Non-pigmented ciliary epithelial cell (primary cell): ENCODE measurements at places on chromosomes 4 and X.

GRCh38 chr4:139624441-139625092, 41.1 kb upstream of the MGST2 start:
- no peak for DNase-seq

DNA sequence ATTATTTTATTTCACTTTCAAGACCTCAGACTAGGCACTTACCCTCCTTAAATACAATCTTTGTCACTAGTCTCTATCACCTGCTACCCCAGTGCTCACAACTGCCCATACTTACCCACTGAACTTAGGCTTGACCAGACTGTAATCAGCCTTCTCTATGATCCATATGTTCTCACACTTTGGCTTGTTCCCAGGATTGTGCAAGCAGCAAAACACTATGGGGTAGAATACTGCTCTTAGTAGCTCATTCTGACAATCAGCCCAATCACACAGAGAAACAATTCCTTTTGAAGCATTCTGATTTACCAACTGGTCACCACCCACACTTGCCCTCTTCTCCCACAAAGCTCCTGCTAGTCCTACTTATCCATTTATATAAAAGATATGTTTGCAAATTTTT, 878.3 kb downstream of the FSTL5 start:
- DNase-seq = no peak

DNA sequence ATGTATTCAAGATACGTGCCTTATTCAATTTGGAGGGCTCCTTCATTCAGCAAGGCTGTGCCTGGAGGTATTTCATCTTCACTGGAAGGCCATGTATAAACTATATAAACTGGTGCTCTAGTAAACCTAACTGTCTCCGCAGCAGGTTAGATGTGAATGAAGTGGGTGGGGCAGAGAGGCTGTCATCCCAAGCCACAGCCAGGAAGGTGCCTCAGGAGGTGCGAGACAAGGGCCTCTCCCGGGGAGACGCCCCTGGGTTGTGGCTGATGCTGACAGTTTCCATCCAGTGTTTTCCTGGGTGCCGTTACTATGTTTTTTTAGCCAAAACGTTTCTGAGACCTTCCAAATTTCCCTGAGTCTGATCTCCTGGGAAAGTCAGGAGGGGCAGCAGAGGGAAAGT, 221.5 kb upstream of the RPL34 start:
- no peak for DNase-seq

- DNase-seq = no peak
Measured at GRCh38 chr4:73862322-73862721, 6.9 kb upstream of the CXCL1 start.

DNA sequence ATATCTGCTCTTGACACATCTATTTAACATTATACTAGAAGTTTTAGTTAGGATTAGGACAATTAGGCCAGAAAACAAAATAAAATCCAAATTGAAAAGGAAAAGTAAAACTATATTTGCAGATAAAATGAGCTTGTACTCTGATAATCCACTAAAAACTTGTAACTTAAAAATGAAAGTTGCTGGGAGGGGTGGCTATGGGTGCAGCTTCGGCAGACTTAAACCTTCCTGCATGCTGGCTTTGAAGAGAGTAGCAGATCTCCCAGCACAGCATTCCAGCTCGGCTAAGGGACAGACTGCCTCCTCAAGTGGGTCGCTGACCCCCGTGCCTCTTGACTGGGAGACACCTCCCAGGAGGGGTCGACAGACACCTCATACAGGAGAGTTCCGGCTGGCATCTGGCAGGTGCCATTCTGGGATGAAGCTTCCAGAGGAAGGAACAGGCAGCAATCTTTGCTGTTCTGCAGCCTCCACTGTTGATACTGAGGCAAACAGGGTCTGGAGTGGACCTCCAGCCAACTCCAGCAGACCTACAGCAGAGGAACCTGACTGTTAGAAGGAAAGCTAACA, 2379.9 kb downstream of the ARAP2 start:
- DNase-seq = no peak

GRCh38 chrX:2492531-2493218, 8.1 kb downstream of the DHRSX start:
- DNase-seq = no peak

DNA sequence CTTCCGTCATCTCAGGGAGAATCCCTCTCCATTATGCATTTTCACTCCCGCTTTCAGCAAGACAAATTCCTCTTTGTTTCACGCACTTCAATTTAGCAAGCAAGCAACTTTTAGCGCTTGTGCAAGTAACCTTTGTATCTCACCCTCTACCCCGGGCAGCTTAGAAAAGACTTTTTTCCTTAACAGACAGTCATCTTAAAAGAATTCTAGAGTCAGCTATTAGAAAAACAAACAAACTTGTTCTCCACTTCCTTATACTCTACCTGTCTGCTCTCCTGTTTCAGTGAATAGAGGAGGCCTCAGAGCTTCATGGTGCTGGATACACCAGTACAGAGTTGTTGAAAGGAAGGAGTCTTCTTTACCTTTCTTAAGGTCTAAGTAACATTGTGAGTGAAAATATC, 12.1 kb downstream of the TIGD2 start:
- DNase-seq = peak; percentile 32

DNA sequence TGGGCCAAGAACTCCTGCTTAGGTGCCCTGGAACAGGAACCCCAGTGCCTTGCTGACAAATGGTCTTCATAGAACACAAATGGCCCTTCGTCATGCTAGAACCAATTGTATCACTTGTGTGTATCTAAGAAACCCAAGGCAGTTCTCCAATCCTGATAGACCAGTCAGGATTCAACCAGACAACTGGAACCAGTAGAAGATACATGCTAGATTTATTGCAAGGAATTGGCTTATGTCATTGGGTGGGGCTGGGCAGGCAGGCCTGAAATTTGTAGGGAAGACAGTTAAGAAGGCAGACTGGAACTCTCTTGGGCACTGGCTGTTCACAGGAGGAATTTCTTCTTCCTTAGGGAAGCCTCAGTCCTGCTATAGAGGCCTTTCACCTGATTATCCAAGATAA, 17.0 kb upstream of the TBL1X start:
- DNase-seq = no peak

DNA sequence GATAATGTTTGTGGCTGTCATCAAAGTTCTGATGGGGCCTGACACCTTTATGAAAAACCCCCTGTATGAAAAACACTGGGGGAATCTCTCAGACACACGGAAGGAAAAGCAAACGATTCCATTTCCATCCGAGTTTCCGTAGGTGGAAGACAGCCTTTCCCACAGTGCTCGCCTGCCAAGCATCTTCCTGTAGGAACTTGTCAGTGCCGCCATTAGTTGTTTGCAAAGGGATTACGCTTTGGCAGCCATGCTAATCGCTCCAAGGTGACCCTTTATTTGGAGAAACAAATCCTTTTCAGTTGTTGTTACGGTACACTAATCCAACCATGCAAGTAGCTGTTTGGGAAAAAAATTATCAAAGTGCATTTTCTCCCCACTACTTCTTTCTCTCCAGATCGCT, 44.4 kb upstream of the STOX2 start:
- DNase-seq = no peak

GRCh38 chr4:156779774-156780173, 191.8 kb downstream of the PDGFC start:
- DNase-seq = no peak

GRCh38 chrX:76148041-76148665, 24.7 kb upstream of the PBDC1 start:
- DNase-seq = no peak

DNA sequence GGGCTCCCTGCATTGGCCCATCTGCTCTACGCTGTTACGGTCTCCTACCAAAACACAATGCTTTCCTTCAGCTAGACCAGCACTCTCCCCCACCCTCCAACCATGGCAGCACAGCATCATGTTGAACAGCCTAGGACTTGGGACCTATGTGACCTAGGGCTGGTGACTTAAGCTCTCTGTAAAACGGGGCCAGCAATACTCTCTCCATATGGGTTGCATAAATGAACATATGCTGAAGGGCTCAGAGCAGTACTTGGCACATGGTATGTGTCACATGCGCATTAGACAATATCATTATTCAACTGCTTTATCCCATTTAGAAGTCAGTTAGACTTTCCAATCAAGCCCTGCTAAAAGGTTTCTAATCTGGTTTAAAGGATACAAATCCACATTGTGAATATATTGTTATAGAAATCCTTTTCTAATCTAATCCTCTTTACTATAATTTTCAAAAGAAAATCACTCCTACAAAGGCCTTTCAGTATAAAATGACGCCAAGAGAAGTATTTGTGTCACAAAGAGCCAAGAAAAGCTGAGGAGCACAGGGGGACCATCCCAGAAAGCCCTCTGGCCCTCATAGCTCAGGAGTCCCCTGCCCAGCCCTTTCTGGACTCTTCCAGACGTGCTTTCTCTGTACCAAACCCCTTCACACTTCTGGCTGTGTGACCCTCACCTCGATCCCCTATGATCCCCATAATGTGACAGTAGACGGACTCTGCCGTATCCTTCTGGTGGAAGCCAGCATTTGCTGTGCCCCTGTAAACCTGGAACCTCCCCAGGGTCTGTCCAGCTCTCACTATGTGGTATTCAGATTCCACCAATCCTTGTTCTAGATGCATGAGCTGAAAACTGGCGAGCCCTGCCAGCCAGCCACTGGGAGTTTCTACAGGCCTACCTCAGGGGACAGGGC, 42.3 kb downstream of the NSG1 start:
- DNase-seq = no peak

DNA sequence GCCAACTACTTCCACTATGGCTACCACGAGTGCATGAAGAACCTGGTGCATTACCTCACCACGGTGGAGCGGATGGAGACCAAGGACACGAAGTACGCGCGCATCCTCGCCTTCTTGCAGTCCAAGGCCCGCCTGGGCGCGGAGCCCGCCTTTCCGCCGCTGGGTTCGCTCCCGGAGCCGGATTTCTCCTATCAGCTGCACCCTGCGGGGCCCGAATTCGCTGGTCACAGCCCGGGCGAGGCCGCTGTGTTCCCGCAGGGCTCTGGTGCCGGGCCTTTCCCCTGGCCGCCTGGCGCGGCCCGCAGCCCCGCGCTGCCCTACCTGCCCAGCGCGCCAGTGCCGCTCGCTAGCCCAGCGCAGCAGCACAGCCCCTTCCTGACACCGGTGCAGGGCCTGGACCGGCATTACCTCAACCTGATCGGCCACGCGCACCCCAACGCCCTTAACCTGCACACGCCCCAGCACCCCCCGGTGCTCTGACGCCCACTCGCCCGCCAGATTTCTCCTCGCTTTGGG, 2.1 kb downstream of the HELT start:
- no peak for DNase-seq

DNA sequence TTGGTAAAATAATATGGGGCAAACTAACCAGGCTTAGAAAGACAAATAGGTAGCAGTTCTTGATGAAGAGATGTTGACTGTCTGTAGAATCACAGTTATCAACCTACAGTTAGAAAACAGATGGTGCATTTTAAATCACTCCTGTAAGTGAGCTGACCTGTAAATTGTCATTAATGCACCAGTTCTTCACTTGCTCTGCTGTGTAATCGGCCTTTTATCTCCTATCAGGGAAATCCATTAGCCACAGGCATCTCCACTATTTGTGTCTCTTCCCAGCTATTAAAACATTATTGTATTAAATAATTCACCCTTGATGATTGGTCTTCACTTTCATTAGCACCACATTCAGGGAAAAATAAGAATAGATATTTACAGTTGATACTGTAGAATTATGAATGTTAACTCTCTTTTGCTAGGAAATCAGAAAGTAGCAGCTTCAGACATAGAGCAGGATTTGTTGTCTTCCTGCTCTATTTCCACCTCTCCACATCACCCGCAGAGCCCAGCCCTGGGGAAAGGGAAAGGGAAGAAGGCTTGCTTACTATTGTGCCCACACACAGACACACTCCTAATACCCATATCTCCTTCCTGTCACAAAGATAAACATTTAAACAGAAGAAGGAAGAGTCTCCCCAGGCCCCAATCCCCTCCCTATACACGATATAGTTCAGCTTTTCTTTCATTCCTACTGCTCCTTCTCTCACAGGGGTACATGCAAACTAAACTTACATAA, 97.1 kb downstream of the REELD1 start:
- no peak for DNase-seq

DNA sequence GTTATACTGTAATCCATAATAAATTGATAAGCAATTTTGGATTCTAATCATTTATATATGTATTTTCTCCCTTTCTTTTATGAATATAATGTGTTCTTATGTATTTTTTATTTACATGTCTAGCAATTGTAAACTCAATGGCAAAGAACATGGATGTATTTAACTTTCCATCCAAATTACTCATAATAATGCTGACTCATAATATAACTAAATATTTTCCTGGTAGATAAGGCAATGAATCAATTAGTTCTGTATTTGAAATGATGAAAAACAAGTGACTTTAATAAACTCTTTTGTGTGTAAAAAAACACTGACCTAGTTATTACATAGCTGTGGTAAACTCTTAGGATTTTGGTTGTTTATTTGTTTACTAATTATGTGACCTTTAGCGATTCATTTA, 211.2 kb downstream of the DTHD1 start:
- DNase-seq = no peak

DNA sequence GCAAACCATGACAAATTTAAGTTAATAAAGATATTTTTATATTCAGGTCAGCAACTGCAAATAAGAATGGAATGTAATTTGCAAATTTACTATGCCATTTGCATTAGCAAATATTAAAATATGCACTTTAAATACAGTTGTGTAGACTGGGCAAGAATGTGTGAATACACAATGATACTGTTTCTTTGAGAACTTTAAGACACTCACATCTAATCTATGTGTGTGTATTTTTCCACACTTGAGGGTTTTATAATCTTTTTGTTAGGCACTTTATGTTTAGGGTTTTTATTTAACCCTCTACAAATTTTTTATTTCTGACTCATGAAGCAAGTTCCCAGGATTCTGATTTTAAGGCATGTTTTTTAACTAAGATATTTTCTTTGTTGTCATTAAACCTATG, 23.9 kb upstream of the NDNF start:
- DNase-seq = no peak

DNA sequence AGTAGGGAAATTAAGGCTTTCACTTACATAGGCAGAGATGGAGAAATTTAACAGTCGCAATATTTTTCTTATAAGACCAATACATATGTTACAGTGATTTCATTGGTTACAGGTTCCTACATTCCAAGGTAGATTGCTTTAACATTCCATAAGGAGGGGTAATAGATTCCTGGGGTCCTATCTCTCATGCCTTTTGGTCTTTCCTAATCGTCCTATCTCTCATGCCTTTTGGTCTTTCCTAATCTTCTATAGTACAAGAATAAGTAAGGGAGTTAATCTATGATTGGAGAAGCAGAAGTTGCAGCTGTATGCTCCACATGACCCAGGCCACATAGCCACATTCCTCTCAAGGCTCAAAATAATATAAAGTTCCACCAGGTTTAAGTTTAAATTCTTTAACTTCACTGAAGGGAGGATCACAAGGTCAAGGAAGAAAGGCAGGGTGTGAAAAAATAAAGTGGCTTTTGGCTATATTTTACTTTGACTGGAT, 285.0 kb upstream of the BOD1L1 start:
- no peak for DNase-seq

DNA sequence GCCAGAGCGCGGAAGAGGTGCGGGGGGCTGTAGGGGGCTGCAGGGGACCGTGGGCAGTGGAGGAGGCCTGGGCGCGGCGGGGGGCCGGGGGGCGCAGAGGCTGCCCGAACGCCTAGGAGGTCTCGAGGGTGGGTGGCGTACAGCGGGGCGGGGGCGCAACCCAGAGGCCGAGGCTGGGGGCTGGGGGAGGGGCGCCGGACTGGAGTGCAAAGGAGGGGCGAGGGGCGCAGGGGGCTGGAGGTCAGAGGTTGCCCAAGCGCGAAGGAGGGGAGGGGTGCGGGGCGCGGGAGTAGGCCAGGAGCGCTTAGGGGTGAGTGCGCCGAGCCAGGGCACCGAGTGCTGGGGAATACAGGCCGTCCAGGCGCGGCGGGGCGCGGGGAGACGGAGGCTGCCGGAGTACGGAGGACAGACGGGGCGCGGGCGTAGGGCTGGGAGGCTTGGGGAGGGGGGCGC, 255 bp downstream of the GYG2 start:
- DNase-seq = no peak
